Immature natural killer cell (primary cell): ENCODE measurements at places on chromosomes 13 and 19.
A peak's percentile ranks its signal among the peaks of the same experiment; 100 is the strongest.

GRCh38 chr19:989381-990081 is 5.4 kb downstream of the WDR18 start:
- no peak for DNase-seq
- no peaks in the 10 kb centered on the region for H3K27me3 ChIP-seq
- no peaks in the 10 kb centered on the region for H3K36me3 ChIP-seq
- H3K4me1 ChIP-seq = peaks cover 22% of the 10 kb centered on the region
- H3K27ac ChIP-seq = no peak overlapping the region

DNA sequence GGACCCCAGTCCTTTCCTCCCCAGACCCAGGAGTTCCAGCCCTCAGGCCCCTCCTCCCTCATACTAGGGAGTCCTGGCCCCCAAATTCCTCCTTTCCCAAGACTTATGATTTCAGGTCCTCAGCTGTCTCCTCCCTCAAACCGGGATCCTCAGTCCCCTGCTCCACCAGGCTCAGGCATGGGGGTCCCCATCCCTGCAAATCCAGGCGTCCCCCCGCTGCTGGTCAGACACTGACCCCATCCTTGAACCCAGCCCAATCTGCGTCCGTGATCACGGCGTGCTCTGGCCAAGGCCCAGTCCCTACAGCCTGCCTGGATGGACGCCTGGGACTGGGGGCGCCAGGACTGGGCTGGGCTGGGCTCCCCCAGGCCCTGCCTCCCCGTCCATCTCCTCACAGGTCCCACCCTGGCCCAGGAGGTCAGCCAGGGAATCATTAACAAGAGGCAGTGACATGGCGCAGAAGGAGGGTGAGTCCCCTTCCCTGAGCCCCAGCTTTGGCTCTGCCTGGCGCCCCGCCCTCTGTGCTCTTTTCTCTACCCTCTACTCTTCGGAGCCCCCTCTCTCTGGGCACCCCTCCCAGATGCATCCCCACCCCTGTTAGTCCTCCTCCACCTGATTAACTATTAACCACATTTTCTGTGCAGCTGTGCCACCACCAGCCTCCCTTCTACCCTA is 672 bp downstream of the HPN start:
- H3K4me3 ChIP-seq = no peak overlapping the region
- no peak for DNase-seq
- no peaks in the 10 kb centered on the region for H3K36me3 ChIP-seq
- peak overlapping the region; percentile 28 for H3K27ac ChIP-seq

GRCh38 chr19:29491995-29492577 is 33.7 kb upstream of the VSTM2B start:
- H3K27ac ChIP-seq = no peak overlapping the region
- H3K4me1 ChIP-seq = no peaks in the 10 kb centered on the region
- H3K27me3 ChIP-seq = peaks cover 7% of the 10 kb centered on the region
- no peak for DNase-seq
- H3K36me3 ChIP-seq = no peaks in the 10 kb centered on the region

DNA sequence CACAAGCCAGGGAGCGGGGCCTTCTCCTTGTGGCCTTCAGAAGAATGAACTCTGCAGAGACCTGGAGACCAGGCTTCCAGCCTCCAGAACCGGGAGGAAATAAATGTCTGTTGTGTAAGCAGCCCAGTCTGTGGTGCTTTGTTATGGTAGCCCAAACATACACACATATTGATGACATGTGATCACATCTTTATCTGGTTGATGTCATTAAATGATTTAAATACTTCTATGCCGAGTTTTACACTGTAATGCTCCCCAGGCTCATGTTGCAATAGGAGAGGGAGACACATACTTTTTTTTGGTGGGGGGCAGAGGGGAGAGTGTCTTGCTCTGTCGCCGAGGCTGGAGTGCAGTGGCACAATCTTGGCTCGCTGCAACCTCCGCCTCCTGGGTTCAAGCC is 188.0 kb upstream of the IRS2 start:
- no peak overlapping the region for H3K4me3 ChIP-seq
- no peak for DNase-seq
- H3K27me3 ChIP-seq = peaks cover 2% of the 10 kb centered on the region
- H3K36me3 ChIP-seq = no peaks in the 10 kb centered on the region

GRCh38 chr13:108855737-108856387 is 226.5 kb downstream of the MYO16 start:
- no peak overlapping the region for H3K27ac ChIP-seq
- no peak overlapping the region for H3K4me3 ChIP-seq
- H3K36me3 ChIP-seq = no peaks in the 10 kb centered on the region
- no peak for DNase-seq

GRCh38 chr13:110179857-110180147 is 127.2 kb downstream of the COL4A1 start:
- no peak overlapping the region for H3K4me3 ChIP-seq
- no peak overlapping the region for H3K27ac ChIP-seq
- H3K36me3 ChIP-seq = no peaks in the 10 kb centered on the region
- DNase-seq = no peak
- no peaks in the 10 kb centered on the region for H3K4me1 ChIP-seq

DNA sequence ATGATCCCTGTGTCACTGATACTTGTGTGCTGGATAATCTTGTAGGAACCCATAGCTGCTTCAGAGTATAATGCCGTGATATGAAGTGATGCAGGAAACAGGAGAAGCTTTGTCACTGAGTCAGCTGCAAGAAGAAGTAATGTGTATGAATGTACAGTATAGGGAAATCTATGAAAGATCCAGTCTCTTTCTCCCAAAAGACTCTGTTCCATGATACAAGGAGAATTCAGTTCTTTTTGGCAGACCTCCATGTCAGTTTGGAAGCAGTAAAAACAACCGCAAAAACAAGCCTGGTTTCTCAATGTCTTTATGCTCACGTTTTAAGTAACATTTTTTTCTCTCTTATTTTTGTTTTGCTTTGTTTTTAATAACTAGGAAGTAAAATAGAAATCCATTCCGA is 33.9 kb downstream of the PCDH17 start:
- H3K27me3 ChIP-seq = no peaks in the 10 kb centered on the region
- H3K4me3 ChIP-seq = no peak overlapping the region
- no peak for DNase-seq
- H3K4me1 ChIP-seq = no peaks in the 10 kb centered on the region

- DNase-seq = no peak
- no peak overlapping the region for H3K27ac ChIP-seq
- no peaks in the 10 kb centered on the region for H3K36me3 ChIP-seq
- no peaks in the 10 kb centered on the region for H3K4me1 ChIP-seq
- no peak overlapping the region for H3K4me3 ChIP-seq
- H3K27me3 ChIP-seq = no peaks in the 10 kb centered on the region
Observed at GRCh38 chr13:27289011-27289665, 18.5 kb downstream of the RASL11A start.

GRCh38 chr13:49319551-49319950 is 71.8 kb downstream of the CDADC1 start:
- no peak for DNase-seq
- H3K4me1 ChIP-seq = peaks cover 2% of the 10 kb centered on the region
- no peak overlapping the region for H3K4me3 ChIP-seq
- H3K27me3 ChIP-seq = no peaks in the 10 kb centered on the region

DNA sequence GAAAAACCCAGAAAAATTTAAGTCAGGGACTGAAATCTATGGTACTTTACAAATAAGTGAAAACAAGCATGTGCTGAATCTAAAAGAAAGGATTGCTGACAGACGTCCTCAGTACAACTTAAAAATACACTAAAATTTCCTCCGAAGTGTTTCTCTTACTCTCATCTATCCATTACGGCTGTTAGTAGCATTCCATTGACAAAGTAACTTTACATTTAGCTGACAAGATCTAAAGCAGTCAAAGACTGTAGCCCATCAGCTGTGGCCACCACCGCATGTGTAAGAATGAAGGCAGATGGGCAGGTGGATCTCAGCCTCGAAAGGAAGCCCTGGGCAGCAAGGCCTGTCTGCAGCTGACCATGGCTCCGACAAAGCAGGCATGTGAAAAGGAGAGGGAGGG is 59.0 kb downstream of the FLT1 start:
- H3K36me3 ChIP-seq = no peaks in the 10 kb centered on the region
- no peak for DNase-seq
- no peaks in the 10 kb centered on the region for H3K4me1 ChIP-seq
- H3K27me3 ChIP-seq = peaks cover 2% of the 10 kb centered on the region
